Activated CD4-positive, alpha-beta T cell treated with anti-CD3 and anti-CD28 coated beads, Interleukin-2, amount 10 ng/mL, durations not matched to agents 24 days and 14 days (primary cell): ENCODE measurements at places on chromosomes 2 and 18. TPM values are rescaled to one million over a fixed set of nuclear protein-coding genes. Genes with fewer than 3 reads are reported as not detected.

TRPM8 gene
- total RNA-seq, result not detected in 2 replicates

AQP12A gene
- not detected in 2 replicates for total RNA-seq

RUFY4 gene
- total RNA-seq, result 0.52 and 1.8 TPM in 2 replicates

PROM2 gene
- 0.54 and 1.4 TPM in 2 replicates for total RNA-seq

LRRTM4 gene
- not detected in 2 replicates for total RNA-seq

ADRA2B gene
- 0.21 TPM in 2 replicates for total RNA-seq

STON1 gene
- total RNA-seq, result 0.93 and 1.3 TPM in 2 replicates

DUSP2 gene
- 436 and 445 TPM in 2 replicates for total RNA-seq

PLEKHH2 gene
- total RNA-seq, result 0.52 and 0.65 TPM in 2 replicates

ALPP gene
- not detected in 2 replicates for total RNA-seq

ARHGAP15 gene
- total RNA-seq, result 56.0 and 56.2 TPM in 2 replicates

DNA sequence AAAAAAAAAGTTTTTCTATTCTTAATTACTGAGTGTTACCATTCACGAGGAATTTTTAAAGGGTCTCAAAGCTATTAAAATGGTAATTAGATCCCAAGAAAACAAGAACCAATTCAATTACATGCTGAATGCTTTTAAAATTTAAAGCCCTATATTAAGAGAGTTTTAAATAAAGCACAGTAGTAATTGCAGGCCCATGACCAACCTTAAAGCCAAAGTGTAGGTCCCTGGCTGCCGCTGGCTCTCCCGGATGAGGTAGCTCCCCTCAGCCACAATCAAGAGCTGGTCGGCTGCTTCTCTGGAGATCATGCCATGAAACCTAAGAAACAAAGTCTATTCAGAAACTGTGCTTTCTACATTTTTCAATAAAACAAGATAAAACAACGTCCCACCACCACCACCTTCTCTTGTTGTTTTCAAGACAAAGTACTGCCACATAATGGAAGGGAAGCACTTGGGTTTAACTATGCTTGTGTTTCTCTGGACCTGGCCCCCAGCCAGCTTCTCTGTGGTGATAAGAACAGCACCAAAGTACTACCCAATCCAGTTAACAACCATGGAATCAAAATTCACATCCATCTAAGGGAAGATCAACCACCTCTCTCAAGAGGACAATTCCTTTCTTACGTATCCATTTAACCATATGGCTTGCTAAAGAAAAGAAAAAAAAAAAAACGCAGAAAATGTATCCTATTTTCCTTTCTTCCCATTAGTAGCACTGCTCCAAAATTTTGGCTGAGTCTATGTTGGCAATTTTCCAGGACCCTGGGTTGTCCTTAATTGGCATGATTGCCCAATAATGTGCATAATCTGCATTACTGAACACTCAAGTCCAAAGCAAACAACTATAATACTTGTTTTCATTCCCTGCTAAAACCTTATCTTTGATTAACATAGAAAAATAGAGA is 90.1 kb downstream of the CHN1 start:
- DNase-seq, result no peak

DNA sequence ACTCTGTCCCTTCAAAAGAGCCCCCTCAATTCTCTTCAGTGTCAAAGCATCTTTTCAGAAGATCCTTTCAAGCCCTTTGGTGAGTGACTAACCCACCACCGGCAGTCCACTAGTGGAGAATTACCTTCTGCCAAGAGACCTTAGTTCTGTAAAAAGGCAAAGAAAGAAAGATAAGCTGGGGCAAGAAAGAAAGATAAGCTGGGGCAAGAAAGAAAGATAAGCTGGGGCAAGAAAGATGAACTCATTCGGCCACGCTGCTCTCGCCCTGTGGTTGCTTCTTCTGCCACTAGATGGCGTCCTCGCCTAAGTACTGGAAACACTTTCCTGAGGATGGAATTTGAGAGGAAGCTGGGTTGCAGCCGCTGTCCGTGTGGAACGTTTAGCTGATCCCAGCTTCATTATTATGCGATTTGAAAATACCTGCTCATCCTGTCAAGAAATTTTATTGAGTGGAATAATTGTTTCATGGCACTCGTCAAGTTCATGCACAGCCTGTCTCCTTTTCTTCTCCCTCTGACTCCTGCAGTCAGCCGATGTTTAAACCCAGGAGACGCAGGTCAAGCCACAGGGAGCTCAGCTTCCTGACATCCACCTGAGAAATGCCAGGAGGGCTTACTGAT is 17.3 kb upstream of the ANXA4 start:
- peak; percentile 96 for DNase-seq

GRCh38 chr18:21064347-21064746 is 47.3 kb downstream of the ROCK1 start:
- no peak for DNase-seq

DNA sequence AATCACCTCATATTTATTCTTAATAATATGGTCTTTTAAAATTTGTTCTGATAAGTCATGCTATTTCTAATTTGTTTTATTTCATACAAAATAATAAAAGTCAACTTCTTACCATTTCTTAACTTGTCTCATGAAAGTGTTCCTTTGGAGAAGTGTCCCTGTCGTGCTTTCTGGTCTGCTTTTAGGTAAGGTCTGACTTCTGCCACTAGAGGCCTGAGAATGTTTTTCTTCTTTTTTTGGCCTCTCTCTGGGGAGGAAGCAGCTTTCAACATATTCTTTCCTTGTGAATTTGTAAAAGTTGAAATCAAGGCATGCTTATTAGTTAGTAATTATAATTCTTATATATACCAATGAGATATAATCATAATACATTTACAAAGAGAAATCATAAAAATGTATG is 39.4 kb downstream of the MAP2 start:
- DNase-seq, result no peak

DNA sequence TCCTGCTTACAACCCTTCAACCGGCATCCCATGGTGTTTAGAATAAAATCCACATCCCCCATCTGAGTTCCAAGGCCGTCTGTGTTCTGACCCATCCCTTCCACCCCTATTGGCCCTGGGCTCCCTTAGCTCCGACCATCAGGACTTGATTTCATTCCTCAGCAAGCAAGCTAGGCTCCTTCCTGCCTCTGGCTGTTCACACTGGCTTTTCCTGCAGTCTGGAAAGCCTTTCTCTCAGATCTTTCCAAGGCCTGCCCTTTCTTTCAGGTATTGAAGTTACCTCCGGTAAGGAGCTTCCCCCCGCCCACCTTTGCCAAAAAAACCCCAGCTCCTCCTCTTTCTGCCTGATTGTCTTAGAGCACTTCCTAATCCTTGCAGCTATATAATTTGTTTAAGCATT is 86.8 kb downstream of the CLIP4 start:
- DNase-seq, result no peak

GRCh38 chr2:40658941-40659340 is 207.1 kb upstream of the SLC8A1 start:
- no peak for DNase-seq

- DNase-seq, result no peak
These were observed 8.1 kb downstream of the GMCL1 start for GRCh38 chr2:69837533-69837932.

GRCh38 chr2:205731583-205731981 is 49.3 kb downstream of the NRP2 start:
- DNase-seq, result no peak

DNA sequence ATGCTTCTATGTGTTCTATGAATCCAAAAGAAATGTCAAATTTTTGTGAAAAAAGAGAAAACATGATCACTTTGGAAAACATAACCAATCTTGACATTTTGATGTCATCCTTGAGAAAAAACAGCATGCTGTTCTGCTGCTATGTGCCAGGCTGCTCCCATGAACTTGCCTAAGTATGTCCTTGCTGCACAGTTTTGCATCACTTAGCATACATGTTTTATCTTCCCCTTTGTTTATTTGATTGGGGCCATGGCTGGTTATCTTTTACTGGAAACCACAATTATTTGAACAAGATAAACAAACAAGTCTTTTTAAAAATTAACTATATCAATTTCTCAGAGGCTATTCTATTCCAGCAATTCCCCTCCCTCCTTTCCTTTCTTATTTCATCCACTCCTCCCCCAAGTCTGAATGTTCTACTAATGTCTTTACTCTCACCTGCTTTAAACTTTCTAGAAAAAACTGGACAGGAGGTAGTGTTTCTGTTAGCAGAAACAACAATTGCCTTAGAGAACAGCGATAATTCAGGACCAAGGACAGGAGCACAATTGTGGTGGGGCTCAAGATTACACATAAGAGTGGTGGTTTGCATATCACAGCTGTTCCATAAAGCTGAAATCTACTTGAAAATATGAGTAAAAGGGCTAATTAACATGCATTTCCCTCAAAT is 6.7 kb downstream of the AOX1 start:
- DNase-seq, result no peak

DNA sequence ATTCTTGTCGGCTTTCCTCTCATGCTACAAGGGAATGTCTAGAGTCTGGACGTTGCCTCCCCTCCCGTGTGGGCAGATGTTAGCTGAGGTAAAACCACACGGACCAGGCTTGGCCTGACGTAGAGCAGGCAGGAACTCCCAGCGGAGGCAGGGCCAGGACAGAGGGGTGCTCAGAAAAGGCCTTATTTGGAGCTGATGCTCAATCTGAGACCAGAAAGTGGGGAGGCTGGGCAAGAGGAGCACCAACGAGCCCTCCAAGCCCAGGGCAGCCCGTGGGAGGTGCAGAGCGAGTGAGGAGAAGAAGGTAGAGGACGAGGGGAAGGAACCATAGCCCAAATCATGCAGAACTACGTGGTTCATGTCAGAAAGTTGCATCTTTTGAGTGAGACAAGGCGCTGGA is 9.0 kb downstream of the TEX51 start:
- no peak for DNase-seq

GRCh38 chr2:199602271-199602895 is 144.6 kb upstream of the SATB2 start:
- DNase-seq, result no peak

DNA sequence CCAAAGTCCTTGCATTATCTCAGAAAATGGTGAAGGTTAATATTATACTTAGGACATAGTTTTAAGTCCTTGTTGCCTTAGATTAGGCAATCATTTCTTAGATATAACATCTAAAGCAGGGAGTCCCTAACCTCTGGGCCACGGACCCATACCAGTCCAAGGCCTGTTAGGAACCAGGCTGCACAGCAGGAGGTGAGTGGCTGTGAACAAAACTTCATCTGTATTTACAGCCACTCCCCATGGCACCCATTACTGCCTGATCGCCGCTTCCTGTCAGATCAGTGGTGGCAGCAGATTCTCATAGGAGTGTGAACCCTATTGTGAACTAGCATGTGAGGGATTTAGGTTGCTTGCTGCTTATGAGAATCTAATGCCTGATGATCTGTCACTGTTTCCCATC is 86.5 kb upstream of the MYO3B start:
- no peak for DNase-seq

DNA sequence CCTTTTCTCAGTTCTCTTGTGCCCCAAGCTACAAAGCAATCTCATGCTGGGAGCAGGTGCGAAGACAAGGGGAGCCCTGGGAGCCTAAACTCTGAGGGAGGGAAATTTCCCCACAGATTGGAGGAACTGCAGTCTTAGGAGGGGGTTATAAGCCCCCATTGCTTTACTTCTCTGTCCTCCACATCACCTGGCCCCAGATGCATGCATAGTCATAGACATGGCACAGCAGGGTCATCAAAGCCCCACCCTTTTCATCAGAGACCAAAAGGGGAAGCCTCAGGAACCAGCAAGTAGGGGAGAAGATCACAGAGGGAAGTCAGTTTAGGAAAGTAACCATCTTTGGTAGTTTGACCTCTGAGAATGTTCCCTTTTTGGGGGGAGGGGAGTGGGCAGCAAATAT is 33.7 kb downstream of the LANCL1 start:
- DNase-seq, result no peak

DNA sequence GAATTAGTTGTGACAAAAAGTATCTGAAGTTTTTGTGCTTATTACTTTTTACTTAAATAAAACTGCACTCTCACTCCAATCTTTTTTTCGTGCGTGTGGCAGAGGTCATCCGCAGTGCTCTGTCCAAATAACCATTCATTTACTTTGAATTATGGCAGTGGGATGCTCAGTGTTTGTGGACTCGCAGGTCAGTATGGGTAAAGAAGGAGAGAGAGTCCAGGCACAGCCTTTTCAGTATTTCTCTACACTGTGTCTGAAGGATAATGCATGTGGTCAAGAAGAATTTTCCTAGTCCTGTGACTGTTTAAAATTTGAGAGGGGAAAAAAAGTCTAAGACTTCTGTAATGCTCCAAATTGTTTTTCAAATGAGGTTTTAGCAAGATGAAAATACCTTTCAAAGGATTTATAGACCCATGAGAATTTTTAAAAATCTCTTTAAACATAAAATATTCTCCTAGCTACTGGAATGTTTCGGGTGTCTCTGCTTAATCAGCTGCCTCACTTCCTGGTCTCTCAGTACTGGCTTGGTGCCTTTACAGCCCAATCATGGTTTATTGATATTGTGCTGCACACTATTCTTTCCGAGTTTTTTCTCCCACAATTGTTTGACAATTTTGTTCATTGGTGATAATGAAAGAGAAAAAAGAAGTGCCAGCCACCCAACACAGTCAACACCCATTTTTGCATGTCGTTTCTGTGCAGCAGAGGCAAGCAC is 453.2 kb downstream of the PTPRM start:
- no peak for DNase-seq

DNA sequence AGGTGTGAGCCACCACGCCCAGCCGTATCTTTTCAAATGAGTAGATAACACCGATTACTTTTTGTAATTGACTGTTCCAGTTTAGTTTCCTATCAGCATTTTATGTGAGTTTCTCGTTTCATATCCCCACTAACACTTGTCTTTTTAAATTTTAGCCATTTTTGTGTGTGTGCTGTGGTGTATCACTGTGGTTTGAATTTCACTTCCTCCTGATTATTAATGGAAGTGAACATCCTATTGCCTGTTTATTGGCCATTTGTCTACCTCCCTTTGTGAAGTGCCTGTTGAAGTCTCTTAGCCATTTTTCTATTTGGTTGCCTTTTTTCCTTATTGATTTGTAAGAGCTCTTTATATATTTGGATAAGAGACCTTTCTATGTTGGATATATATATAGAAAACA is 91.7 kb upstream of the STON1 start:
- no peak for DNase-seq

DNA sequence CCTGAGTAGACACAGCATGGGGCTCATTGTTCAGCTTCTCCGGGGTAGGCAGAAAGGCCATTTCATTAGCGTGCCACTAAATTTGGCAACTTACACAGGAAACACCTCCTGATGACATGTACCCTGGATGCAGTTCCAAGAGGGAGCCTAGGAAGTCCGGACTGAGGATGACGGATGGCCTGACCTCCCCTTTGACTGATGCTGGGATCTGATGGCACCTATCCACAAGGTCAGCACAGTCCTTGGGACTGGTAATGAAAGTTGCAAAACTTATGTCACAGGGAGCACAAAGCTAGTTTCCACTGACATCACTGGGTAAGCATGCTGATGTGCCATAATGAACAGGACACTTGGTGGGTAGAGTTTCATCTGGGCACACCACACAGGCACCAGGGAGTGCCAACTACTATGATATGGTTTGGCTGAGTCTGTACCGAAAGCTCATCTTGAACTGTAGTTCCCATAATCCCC is 126.7 kb upstream of the ARL4C start:
- DNase-seq, result no peak

DNA sequence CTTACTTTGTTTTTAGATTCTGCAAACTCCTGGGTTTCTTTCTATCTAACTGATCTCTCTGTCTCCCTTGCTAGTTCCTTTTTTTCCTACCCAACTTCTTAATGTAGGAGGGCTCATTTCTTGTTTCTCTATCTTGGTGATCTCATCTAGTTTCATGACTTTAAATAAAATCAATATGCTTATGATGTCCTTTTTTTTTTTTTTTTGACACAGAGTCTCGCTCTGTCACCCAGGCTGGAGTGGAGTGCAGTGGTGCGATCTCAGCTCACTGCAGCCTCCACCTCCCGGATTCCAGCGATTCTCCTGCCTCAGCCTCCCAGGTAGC is 42.2 kb upstream of the IL1RL1 start:
- no peak for DNase-seq
